ENCODE measurements at places on chromosomes 16 and 17. TPM values are rescaled to one million over a fixed set of nuclear protein-coding genes. Genes with fewer than 3 reads are reported as not detected.
A peak's percentile ranks its signal among the peaks of the same experiment; 100 is the strongest.

- H3K4me1 ChIP-seq = peaks cover 25% of the 10 kb centered on the region
- H3K4me3 ChIP-seq = peak overlapping the region; percentile 63
- no peaks in the 10 kb centered on the region for H3K27me3 ChIP-seq
- no peak for DNase-seq
- no peaks in the 10 kb centered on the region for H3K36me3 ChIP-seq
Observed at GRCh38 chr17:78922816-78923498, 2.2 kb downstream of the TIMP2 start.

DUXB gene
- not detected for total RNA-seq

GRCh38 chr17:72301887-72302286, 181.1 kb downstream of the SOX9 start:
- H3K4me1 ChIP-seq = no peaks in the 10 kb centered on the region
- no peaks in the 10 kb centered on the region for H3K36me3 ChIP-seq
- no peak overlapping the region for H3K27ac ChIP-seq
- H3K27me3 ChIP-seq = no peaks in the 10 kb centered on the region

GINS2 gene
- total RNA-seq = not detected

GRCh38 chr16:50499254-50499653, 48.9 kb upstream of the NKD1 start:
- no peak overlapping the region for H3K27ac ChIP-seq
- DNase-seq = no peak
- H3K27me3 ChIP-seq = no peaks in the 10 kb centered on the region

- no peak overlapping the region for H3K4me3 ChIP-seq
- H3K4me1 ChIP-seq = no peaks in the 10 kb centered on the region
- DNase-seq = peak; percentile 26
- H3K27me3 ChIP-seq = no peaks in the 10 kb centered on the region
Observed at GRCh38 chr16:17476414-17477259, 5.9 kb upstream of the XYLT1 start.

PCGF2 gene
- 5.5 TPM for total RNA-seq

DNA sequence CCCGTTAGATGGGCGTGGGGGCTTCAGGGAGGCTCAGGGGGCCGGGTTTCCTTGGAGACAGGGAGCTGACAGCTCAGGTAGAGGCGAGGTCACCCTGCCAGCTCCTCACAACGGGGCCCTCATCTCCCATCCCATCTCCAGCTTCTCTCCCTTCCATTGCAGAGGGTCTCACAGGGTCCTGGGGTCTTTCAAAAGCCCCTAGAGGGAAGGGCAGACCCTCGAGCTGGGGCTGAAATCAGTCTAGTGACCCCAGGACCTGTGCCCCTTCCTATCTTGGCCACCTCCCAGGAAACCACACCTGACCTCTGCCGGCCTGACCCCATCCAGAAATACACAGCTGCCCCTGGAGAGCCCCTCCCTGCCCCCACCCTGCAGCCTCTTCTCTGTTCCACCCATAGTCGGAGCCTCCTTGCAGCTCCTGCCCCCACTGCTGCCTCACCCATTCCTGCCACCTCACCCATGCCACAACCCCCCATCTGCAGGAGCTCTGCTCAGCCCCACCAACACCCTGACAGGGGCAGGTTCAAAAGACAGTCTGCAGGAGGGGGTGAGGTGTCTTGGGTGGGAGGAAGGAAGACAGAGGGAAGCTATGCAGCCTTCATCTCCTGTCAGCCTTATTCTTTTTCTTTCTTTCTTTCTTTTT, 23.4 kb downstream of the PIK3R5 start:
- no peaks in the 10 kb centered on the region for H3K27me3 ChIP-seq
- no peak for DNase-seq
- H3K4me3 ChIP-seq = no peak overlapping the region
- no peaks in the 10 kb centered on the region for H3K4me1 ChIP-seq
- H3K27ac ChIP-seq = no peak overlapping the region

GRCh38 chr17:72270273-72270924, 149.6 kb downstream of the SOX9 start:
- no peak overlapping the region for H3K27ac ChIP-seq
- H3K27me3 ChIP-seq = no peaks in the 10 kb centered on the region
- no peak overlapping the region for H3K4me3 ChIP-seq
- H3K36me3 ChIP-seq = no peaks in the 10 kb centered on the region
- H3K4me1 ChIP-seq = no peaks in the 10 kb centered on the region

RASL10B gene
- 2.4 TPM for total RNA-seq

DNA sequence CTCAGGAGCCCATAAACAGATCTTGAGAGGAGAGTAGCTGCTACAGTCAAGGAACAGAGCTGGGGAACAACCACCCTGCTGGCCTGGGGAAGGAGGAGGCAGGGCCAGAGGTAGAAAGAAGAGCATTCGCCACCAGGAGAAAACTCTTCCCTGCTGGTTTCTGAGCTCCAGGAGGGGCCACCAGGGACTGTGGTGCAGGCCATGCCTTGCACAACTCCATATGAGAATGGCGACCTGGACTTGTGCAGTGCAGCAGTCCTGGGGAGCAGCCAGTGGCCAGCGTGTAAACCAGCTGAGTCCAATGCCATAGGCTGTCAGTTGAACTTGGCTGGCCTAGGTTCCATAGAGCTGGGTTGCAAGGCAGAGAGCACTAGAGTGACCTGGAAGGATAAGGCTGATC, 11.6 kb downstream of the SLC13A2 start:
- no peaks in the 10 kb centered on the region for H3K27me3 ChIP-seq
- no peak overlapping the region for H3K27ac ChIP-seq
- no peaks in the 10 kb centered on the region for H3K4me1 ChIP-seq
- no peak overlapping the region for H3K4me3 ChIP-seq

GRCh38 chr16:58399718-58400633, 7.7 kb downstream of the GINS3 start:
- no peak overlapping the region for H3K27ac ChIP-seq
- no peak overlapping the region for H3K4me3 ChIP-seq
- H3K4me1 ChIP-seq = no peaks in the 10 kb centered on the region
- H3K27me3 ChIP-seq = no peaks in the 10 kb centered on the region
- H3K36me3 ChIP-seq = no peaks in the 10 kb centered on the region

- H3K36me3 ChIP-seq = no peaks in the 10 kb centered on the region
- no peaks in the 10 kb centered on the region for H3K27me3 ChIP-seq
- H3K4me3 ChIP-seq = no peak overlapping the region
Observed at GRCh38 chr17:82446124-82446523, 4.4 kb downstream of the CYBC1 start.

DNA sequence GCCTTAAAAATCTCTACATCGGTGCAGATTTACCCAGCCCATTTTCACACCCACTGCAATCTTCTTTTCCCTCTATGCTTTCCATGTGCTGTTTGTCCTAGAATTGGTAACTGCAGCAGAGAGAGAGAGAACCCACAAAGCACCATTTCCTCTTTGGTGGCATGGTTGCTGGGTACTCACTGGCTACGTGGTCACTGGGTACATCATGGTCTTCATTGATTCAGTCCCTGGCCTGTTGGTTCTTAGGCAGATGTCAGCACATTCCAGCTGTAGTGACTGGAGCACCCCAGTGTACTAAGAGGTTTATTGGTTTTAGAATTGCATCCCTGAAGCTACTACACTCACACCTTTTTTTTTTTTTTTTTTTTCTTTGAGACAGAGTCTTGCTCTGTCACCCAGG, 156.1 kb upstream of the CACNG5 start:
- no peaks in the 10 kb centered on the region for H3K36me3 ChIP-seq
- H3K4me3 ChIP-seq = no peak overlapping the region
- H3K27me3 ChIP-seq = no peaks in the 10 kb centered on the region
- H3K4me1 ChIP-seq = peaks cover 3% of the 10 kb centered on the region
- DNase-seq = no peak

GRCh38 chr16:66359811-66360608, 6.5 kb upstream of the CDH5 start:
- no peaks in the 10 kb centered on the region for H3K27me3 ChIP-seq
- no peak overlapping the region for H3K27ac ChIP-seq
- H3K36me3 ChIP-seq = no peaks in the 10 kb centered on the region
- DNase-seq = no peak
- no peak overlapping the region for H3K4me3 ChIP-seq

DNA sequence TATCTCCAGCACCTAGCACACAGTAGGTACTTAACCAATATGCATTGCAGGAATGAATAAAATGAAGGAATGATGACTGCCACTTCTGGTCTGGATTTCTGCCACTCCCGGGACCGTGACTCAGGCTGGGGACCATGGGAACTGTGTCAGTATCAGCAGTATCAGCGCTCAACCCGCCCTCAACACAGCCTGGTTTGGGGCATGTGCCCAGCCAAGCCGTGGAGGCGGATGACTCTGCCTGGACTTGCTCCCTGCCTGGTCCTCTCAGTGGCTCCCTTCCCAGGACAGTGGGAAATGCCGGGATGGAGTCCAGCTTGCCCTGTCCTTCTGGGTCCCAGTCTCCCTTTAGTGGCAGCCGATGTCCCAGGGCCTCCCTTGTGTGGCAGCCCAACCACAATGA, 55.1 kb downstream of the SRCIN1 start:
- DNase-seq = no peak
- no peaks in the 10 kb centered on the region for H3K27me3 ChIP-seq
- no peaks in the 10 kb centered on the region for H3K36me3 ChIP-seq

FOXN1 gene
- total RNA-seq = not detected

GRCh38 chr16:30567160-30567990, 4.1 kb downstream of the ZNF688 start:
- H3K36me3 ChIP-seq = no peaks in the 10 kb centered on the region
- no peak overlapping the region for H3K4me3 ChIP-seq
- DNase-seq = no peak
- peaks cover 3% of the 10 kb centered on the region for H3K4me1 ChIP-seq
- no peak overlapping the region for H3K27ac ChIP-seq
- no peaks in the 10 kb centered on the region for H3K27me3 ChIP-seq

DNA sequence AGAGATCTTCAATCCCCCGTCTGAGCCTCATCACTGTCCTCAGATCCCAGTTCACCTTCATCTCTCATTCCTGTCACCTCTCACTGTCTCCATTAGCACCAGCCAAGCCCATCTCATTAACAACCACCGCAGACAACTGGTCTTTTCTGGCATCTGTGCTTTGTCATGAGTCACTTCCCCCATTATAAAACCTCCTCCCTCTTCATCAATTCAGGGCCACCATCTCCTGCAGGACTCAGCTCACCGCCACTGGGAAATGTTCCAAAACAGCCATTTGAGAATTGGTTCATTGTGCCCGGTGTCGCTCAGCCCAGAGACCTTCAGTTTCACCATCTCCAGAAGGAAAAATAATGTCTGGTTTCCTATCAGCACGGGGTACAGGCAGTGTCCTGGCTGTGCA, 56.9 kb upstream of the TEKT3 start:
- H3K4me1 ChIP-seq = no peaks in the 10 kb centered on the region
- H3K27ac ChIP-seq = no peak overlapping the region
- no peaks in the 10 kb centered on the region for H3K36me3 ChIP-seq
- no peak overlapping the region for H3K4me3 ChIP-seq
- DNase-seq = no peak

JPH3 gene
- total RNA-seq = 1.1 TPM

- no peak overlapping the region for H3K4me3 ChIP-seq
- no peaks in the 10 kb centered on the region for H3K27me3 ChIP-seq
- H3K36me3 ChIP-seq = no peaks in the 10 kb centered on the region
- H3K4me1 ChIP-seq = no peaks in the 10 kb centered on the region
Observed at GRCh38 chr17:42845556-42845917, 1.2 kb downstream of the AOC2 start.

- no peak overlapping the region for H3K4me3 ChIP-seq
- DNase-seq = no peak
- H3K4me1 ChIP-seq = no peaks in the 10 kb centered on the region
- H3K27ac ChIP-seq = no peak overlapping the region
- H3K36me3 ChIP-seq = no peaks in the 10 kb centered on the region
Observed at GRCh38 chr17:63786971-63787711, 13.2 kb downstream of the DDX42 start.

NT5C3B gene
- 71.9 TPM for total RNA-seq

GRCh38 chr16:14464192-14464591, 165.9 kb downstream of the PARN start:
- no peaks in the 10 kb centered on the region for H3K36me3 ChIP-seq
- no peak overlapping the region for H3K4me3 ChIP-seq
- H3K4me1 ChIP-seq = no peaks in the 10 kb centered on the region
- H3K27me3 ChIP-seq = no peaks in the 10 kb centered on the region
- no peak for DNase-seq

- H3K27me3 ChIP-seq = no peaks in the 10 kb centered on the region
- no peak overlapping the region for H3K27ac ChIP-seq
- no peak overlapping the region for H3K4me3 ChIP-seq
- H3K36me3 ChIP-seq = no peaks in the 10 kb centered on the region
Observed at GRCh38 chr16:31192856-31193642, 9.5 kb downstream of the PYCARD start.

DNA sequence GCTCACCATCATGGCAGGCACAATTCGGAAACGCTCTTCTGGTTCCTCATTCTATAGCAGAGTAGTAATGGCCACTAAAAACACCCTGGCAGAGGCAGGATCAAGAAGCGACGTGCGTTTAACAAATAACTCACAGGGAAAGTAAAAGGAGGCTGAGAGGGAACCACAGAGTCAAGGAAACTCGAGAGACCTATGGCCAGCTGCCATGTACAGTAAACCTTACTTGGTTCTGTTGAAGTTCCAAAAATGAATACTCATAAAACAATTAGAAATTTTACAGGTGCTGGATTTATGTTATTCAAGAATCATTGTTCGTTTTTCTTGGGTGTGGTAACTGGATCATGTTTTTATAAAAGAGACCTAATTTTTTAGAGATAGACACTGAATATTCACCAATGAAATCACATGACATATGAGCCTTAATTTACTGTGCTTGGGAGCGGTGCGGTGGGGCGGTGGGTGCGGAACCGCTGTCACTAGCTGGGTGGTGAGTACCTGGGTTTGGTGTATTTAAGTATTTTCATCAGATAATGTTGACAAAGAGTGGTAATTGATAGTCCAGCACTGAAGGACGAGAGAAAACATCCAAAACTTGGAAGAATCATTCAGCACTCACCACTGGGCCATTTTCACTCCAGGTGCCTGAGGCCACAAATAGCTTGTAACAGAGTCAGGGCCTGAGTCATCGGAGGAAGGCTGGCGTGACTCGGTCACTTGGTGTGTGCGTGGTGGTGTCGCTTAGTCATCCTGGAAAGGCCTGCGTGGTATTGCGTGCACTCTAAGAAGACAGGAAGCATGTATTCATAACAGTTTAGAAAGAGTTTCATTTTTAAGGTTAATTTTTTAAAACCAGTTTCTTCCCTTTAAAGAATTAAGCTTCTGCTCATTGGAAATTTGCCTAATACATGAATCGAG, 135.4 kb upstream of the CHMP6 start:
- no peak overlapping the region for H3K4me3 ChIP-seq
- no peaks in the 10 kb centered on the region for H3K4me1 ChIP-seq
- H3K27me3 ChIP-seq = no peaks in the 10 kb centered on the region
- DNase-seq = peak; percentile 62
- no peaks in the 10 kb centered on the region for H3K36me3 ChIP-seq
- no peak overlapping the region for H3K27ac ChIP-seq

NPB gene
- 2.0 TPM for total RNA-seq

GRCh38 chr17:65515959-65516948, 45.2 kb downstream of the AXIN2 start:
- no peaks in the 10 kb centered on the region for H3K36me3 ChIP-seq
- no peak overlapping the region for H3K4me3 ChIP-seq
- DNase-seq = no peak
- H3K27ac ChIP-seq = peak overlapping the region; percentile 57
- H3K4me1 ChIP-seq = peaks cover 6% of the 10 kb centered on the region

DNA sequence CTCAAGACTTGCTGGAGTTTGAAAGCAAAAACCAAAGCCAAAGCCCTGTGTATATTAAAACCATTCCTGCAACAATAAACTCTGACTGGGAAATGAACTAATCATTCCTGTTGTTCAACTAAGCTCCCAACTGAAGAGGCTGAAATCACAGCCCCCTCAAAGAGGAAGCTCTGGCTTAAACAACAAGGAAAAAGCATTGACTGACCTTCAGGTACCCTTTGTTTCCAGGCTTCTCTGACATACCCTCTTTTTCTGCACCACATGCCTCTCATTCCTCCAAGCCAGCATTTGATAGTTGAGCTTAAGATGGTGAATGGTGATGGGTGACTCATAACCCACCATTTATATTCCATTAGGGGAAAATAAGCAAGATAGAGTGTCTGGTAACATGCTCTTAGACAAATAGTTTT, 470.9 kb upstream of the SOX9 start:
- no peak overlapping the region for H3K27ac ChIP-seq
- no peaks in the 10 kb centered on the region for H3K36me3 ChIP-seq
- H3K4me1 ChIP-seq = no peaks in the 10 kb centered on the region
- no peak overlapping the region for H3K4me3 ChIP-seq

Data from uterus (tissue), 4 donors.